ENCODE measurements at places on chromosomes 5 and 9. TPM values are rescaled to one million over a fixed set of nuclear protein-coding genes. Genes with fewer than 3 reads are reported as not detected.

The LPAR1 gene
- total RNA-seq: 56.1 TPM

The PCDHGA7 gene
- 2.5 TPM for total RNA-seq

The CCDC192 gene
- total RNA-seq: not detected

The FOXD1 gene
- total RNA-seq: 1.7 TPM

The BTNL8 gene
- total RNA-seq: 337 TPM

- no peak for DNase-seq
Measured at GRCh38 chr9:27861887-27862286, 288.6 kb upstream of the C9orf72 start.

DNA sequence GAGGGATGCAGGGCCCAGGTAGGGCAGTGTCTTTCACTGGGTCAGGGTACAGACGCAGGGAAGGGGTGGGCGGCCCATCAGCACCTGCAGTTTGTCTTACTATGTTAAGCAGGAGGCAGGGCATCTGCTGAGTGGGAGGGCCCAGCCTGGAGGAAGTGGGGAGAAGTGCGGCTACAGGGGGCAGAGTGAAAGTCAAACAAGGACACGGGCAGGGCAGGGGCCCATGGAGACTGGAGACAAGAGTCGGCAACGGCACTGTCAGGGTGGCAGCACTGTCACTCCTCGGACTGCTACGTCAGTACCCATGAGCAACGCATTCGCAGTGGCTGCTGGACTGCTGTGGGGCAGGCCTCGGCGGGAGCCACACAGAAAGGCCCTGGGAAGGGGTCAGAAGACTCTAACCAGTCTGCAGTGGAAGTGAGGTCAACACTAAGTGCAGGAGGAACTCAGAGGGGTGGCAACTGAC lies 19.7 kb downstream of the CAMSAP1 start:
- DNase-seq: peak; percentile 61

DNA sequence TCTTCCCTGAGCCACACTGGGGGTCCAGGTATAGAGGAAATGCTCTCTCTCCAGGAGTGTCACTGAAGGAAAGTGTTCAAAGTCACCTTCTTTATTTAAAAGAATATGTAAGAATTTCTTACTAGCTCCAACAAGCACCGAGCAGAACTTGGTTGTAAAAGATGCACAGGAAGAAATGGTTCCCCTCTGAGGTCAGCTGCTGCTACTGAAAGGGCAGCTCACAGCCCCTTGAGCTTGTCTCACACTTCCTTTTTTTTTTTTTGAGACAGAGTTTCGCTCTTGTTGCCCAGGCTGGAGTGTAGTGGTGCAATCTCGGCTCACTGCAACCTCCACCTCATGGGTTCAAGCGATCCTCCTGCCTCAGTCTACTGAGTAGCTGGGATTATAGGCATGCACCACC lies 77.2 kb downstream of the PRRT1B start:
- DNase-seq: no peak

- no peak for DNase-seq
Measured at GRCh38 chr5:33346534-33346933, 94.2 kb upstream of the TARS1 start.

DNA sequence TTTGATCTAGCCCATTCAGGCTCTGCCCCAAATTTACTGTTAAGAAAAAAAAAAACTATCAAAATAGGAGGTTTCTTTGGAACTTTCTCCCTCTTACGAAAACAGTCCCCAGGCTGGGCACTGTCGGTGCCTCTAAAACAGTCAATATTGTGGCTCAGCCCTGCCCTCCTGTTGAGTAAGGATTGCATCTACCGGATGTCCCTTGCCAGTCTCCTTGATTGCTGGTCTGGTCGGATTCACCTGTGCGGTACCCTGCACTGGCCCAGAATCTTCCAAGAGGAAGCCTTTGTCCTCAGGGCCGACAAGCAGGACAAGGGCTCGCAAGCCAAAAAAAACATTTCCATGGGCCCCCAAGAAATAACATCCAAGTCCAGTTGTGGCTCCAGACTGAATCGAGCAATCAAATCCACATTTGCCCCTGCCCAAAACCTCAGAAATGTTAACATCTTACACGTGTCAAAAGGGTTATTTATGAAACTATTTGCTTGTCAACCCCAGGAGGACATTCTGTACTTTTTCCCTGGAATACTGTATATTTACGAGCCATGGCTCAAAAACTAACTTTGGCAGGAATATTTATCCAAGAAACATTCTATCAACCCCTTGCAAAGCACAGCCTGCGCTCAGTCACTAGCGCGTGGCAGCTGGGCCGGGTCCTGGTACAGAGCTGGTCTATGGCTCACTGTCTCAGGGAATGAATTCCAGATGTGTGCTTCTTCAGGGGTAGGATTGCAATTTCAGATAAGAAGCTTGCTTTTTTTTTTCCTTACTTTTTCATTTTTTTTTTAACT lies 129.2 kb upstream of the ADRA1B start:
- DNase-seq: no peak

- no peak for DNase-seq
Measured at GRCh38 chr5:108623826-108624225, 123.9 kb upstream of the FER start.

DNA sequence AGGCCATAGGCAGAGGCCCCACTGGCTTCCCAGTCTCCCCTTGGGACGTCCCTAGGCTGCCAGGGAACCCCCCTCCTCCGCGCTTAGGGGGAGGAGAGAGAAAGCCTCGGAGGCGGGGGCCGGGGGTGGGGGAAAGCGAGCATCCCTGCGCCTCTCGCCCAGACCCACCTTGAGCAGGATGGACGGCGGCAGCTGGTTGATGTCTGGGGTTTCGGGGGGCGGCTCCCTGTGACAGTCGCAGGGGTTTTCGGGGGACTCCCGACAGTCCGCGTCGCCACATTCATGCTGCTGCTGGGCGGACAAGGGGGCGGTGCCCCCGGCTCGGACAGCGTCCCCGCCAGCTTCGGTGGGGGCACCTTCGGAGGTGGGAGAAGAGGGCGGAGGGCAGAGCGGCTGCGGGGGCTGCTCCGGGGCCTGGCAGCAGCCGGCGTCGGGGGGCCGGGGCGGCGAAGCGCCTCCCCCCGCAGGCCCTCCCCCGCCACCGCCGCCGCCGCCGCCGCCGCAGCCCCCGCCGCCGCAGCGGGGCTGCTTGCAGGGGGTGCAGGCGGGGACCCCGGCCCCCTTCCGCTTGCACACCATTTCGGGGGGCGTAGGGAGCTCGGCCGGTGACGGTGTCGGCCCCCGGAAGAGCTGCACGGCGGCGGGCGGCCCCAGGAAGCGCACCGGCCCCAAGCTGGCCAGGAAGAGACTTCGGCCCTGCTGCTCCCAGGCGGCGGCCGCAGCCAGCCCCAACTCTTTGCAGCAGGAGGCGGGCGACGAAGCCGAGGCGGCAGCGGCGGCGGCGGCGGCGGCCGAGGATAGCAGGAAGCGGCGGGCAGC lies 1.2 kb downstream of the FBXL17 start:
- peak; percentile 65 for DNase-seq

- DNase-seq: no peak
Measured at GRCh38 chr5:159912033-159912800, 4.1 kb upstream of the ADRA1B start.

- no peak for DNase-seq
Measured at GRCh38 chr5:122150215-122150614, 20.9 kb downstream of the ZNF474 start.

GRCh38 chr5:67680099-67680498 lies 483.5 kb upstream of the CD180 start:
- no peak for DNase-seq

- no peak for DNase-seq
Measured at GRCh38 chr5:157351802-157352092, 85.8 kb downstream of the CYFIP2 start.

- no peak for DNase-seq
Measured at GRCh38 chr5:170296935-170297588, 515 bp downstream of the LCP2 start.

DNA sequence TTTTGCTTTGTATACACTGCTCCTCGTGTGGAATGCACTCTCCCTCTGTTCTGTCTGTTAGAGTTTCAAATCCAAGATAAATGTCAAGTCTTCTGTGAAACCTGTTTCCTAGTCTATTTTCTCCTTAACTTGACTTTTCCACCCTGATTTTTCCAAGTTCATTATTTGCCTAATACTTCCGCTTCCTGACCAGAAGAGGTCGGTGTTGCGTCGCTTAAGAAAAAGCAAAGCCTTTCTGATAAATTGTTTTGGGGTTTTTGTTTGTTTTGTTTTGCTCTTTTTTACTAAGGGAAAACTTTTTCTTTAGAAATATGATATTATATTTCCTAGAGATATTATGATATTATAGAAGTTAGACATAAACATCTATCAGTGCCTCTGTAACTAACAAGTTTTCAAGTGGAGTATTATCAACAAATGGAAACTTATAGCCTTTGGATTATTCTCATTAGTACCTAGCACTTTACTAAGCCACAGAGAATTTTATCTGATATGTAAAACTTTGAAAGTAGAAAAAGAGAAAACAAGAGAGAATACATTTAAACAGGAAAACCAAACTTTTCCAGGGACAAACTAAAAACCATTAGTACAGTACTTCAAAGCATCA lies 55.8 kb downstream of the PHAX start:
- no peak for DNase-seq

All from Peyer's patch (tissue), 4 donors.